Left ventricle myocardium inferior (tissue), 1 donor: ENCODE measurements at places on chromosomes 6 and 20. TPM values are rescaled to one million over a fixed set of nuclear protein-coding genes. Genes with fewer than 3 reads are reported as not detected.

C20orf204 gene
- 0.55 TPM for total RNA-seq

MYMX gene
- 0.36 TPM for total RNA-seq

LY6G6F gene
- total RNA-seq: not detected

OR2B2 gene
- total RNA-seq: not detected

RAB23 gene
- 10.9 TPM for total RNA-seq

CRIP3 gene
- total RNA-seq: 42.3 TPM

GSTA2 gene
- not detected for total RNA-seq

LIME1 gene
- 3.4 TPM for total RNA-seq

DLL1 gene
- total RNA-seq: 11.7 TPM

CCN5 gene
- total RNA-seq: 37.0 TPM

NKX2-2 gene
- not detected for total RNA-seq

BTN1A1 gene
- not detected for total RNA-seq

TULP1 gene
- not detected for total RNA-seq

SYNGAP1 gene
- 6.5 TPM for total RNA-seq

CST1 gene
- not detected for total RNA-seq

USP49 gene
- total RNA-seq: 0.71 TPM

GRCh38 chr6:137522198-137522798 lies 28.1 kb upstream of the OLIG3 start:
- no peak for DNase-seq

DNA sequence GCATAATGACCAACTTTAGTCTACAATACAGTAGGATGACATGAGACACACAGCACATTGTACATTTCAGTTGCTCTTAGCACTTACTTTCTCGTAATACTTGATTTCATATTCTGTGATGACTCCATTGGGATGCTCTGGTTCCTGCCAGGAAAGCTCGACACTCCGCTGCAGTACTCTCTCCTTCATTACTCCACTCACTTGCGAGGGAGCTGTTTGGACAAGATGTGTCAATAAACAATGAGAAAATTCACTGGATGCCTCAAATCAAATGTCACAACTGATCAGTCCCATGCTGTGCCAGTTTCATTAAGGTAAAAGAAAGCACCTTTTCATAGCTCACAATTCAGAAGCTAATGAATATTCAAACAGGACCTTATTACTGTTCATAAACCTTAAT lies 147.1 kb downstream of the EPHA7 start:
- no peak for DNase-seq

GRCh38 chr20:56730003-56730402 lies 100.9 kb downstream of the TFAP2C start:
- DNase-seq: no peak

DNA sequence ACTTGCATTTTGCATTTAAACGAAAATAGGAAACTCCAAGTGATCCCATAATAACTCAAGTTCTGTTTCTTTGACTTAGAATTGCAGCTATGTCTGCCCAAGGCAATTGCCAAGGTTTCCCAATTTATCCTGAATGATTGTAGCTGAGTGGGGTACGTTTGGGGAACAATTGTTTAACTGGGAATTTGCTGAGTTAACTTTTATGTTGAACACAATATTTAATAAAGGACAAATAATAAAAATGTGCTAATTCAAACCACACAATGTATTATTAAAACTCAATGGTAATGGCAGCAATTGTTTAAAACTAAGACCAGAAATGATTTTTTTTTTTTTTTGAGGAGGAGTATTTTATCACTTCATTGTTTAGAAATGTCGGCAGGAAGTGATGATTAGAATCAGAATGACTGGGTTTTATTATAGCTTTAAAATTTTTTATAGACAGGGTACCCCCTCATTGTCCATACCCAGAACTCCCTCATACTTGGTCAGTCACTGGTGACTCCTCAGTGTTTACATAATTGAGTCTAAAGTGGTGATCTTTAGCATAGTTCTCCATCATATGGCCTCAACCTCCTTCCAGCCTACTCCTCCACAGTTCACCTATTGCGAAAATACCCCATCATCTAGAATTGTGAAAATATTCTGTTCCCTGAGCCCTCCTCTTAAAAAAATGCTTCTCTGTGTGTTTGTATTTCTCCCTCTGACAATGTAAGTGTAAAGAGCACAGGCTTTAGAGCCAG lies 389.2 kb upstream of the CITED2 start:
- DNase-seq: no peak

DNA sequence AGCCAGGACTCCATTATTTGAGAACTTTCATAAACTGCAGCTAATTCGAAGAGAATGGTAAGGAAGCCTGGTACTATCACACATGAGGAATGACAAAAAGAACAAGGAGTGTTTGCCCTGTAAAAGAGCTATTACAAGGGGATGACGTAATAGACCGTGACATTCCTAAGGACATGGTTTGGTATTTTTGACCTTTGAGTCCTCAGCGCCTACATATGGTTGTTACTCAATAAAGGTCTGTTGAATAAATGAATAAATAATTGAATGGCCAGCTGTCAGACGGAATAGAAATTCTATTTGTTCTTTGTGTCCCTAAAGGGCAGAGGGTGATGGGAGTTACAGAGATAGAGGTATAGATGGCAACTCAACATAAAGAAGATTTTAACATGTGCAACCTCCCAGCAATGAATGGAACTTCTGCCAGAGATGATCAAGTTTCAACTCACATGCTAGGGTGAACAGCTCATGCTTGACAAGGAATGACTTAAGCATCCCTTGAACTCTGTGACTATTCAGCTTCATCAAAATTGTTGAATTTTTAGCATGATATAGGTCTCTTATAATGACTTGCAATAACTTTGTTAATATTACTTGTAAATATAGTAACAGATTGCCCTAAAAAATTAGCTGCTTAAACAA lies 115.4 kb downstream of the TENT5A start:
- DNase-seq: no peak

GRCh38 chr6:161359618-161359945 lies 85.7 kb upstream of the AGPAT4 start:
- DNase-seq: no peak

DNA sequence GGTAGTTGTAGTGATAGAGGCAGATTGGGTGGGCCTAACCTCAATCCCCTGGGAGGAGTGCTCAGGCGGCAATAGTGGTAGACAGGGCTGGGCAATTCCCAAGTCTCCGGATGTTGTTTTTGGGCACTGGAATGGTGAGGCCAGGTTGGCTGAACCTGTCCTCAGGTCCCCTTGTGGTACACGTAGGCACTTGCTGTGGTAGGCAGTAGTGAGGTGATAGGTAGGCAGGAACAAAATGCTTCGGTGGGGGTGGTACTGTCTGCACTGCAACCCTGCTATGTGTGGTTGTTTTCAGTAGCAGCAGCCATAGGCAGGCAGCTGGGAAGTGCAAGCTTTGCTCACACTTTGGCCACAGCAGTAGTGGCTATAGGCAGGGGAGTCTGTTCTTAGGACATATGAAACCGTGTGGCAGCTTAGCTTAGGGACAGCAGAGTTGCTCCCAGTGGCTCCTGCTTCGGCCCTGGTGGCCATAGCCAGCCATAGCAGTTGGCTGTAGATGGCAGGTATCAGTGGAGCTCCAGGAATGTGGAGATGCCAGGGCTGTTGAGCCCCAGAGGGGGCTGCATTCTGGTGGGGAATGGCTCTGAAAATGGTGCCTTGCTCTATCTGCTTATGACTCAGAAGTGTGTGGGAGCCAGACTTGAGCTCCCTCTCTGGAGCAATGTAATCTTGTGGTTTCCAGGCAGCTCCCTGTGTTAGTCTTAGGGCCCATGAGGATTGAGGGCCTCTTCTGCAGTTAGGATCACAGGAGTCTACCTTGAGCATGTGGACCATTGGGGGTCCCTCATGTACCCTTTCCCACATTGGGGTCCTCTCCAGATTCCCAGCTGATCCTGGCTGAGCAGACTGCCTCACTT lies 241.8 kb upstream of the BMP2 start:
- DNase-seq: no peak

GRCh38 chr6:51535327-51535726 lies 552.1 kb downstream of the PKHD1 start:
- no peak for DNase-seq

GRCh38 chr20:4490045-4490444 lies 231.7 kb upstream of the PRND start:
- no peak for DNase-seq

- DNase-seq: no peak
Observed at GRCh38 chr6:119187596-119187995, 109.1 kb upstream of the FAM184A start.

DNA sequence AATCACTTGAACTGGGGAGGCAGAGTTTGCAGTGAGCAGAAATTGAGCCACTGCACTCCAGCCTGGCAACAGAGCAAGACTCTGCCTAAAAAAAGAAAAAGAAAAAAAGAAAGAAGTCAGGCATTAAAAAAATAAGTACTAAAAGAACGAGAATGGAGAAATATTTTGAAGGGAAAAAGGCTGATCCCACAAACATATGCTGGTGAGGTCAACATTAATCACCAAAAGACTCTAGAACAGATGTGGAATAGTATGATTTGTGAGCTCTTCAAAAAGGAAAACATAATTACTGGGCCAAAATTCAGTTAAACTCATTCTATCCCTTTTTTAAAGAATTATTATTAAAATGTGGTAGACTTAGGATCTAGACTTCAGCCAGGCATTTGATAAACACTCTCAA lies 61.2 kb upstream of the NRSN1 start:
- no peak for DNase-seq

- no peak for DNase-seq
Observed at GRCh38 chr6:87391334-87391733, 16.4 kb upstream of the CFAP206 start.

GRCh38 chr6:133132466-133132971 lies 108.6 kb upstream of the EYA4 start:
- DNase-seq: no peak

DNA sequence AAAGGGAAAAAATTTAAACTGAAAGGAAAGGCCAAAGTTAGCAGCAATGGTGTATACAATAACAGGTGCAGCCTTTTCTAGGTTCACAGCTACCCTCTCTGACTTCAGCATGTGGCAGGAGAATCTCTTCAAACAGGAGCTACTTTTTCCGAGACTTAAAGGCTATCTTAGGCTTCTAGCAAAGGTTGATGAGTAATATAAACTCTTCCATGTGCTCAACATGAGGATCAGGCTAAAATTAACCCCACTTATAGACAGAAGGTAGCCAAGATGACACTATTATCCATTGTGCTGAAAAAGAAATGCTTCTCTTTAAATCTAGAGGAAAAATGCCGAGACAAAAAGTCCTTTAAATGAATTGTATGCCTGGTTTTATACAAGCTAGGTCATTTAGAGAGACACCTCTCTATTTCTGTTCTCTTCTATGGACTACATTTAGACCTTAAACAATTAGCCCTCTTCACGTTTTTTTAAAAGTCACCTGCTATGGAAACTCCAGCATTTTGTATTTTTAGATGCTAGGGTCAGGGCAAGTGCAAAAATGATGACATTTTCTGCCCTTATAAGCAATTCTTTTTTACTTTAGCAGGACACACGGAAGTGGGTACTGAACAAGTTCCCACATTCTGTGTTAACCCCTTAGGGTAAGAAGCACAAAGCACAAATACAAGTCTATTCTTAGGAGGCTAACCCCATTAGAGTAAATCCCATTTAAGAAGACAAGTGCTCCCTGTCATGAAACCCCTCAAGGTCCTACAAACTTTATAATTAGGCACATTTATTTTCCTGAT lies 216.8 kb upstream of the CITED2 start:
- no peak for DNase-seq

GRCh38 chr20:39880890-39881289 lies 808.1 kb downstream of the MAFB start:
- DNase-seq: no peak

GRCh38 chr20:44678990-44679611 lies 27.6 kb upstream of the ADA start:
- no peak for DNase-seq

DNA sequence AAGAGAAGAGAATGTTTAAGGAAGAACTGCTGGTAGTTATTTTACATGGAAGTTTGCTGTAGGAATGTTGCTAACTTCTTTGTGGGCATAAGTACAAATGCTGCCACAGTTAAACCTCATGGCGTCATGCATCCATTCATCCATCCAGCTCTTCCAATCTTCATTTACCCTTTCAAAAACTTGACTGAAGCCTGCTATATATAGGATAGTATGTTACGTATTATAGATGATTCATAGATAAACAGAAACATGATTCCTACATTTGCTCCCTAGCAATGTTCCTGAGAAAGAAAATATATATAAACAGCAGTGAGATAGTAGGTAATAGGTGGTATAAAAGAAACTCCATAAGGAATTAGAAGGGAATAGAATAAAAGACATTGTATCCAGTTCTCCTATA lies 93.7 kb downstream of the NDUFAF5 start:
- no peak for DNase-seq

- no peak for DNase-seq
Observed at GRCh38 chr20:62580733-62581132, 61.6 kb upstream of the SLCO4A1 start.

- no peak for DNase-seq
Observed at GRCh38 chr20:46913329-46914044, 18.8 kb downstream of the EYA2 start.

DNA sequence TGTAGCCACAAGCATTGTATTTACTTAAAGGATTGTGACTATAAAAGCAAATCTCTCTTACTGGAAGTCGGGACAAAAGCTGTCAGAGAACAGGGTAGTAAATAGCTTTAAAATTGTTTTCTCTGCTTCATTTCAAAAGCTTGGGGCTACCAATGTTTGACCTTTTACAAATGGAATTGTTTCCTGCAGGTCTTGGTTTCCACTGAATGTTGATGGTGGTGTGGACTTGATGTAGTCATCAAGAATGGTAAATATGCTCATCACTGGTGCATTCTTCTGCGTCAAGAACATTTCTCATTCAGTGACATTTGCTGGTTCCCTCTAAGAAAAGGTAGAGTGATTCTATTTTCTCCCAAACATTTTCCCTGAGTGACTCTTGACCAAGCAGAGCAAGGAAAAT lies 435.4 kb upstream of the KHDRBS2 start:
- no peak for DNase-seq

DNA sequence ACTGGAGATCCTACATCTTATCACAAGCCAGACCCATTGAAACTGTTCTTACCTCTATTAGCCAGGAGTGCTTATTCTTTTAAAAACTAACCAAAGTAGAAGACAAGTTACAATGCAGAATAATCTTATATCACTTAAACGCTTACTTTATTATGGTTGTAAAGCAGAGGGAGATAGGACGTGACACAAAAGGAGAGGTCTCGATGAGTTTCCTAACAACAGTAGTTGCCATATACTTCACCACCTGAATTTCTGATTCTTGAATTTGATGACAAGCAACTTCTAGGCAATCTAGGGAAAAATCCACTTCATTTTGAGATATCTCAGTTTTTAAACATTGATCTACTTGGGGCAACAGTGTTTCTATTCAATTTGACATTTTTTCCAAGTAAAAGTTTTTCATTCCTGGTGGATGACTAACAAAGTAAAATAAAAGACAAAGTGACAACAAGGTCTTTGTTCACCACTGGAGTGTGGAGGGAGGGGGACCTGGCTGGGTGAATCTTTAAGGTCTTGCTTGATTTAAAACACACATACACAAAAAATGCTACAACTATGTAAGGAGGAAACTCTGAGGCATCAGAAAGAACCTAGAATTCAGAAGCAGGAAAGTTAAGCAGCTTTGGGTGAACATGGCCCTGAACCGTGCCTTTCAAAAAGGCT lies 110.9 kb downstream of the SMLR1 start:
- DNase-seq: no peak
